ENCODE measurements at places on chromosomes 5 and 9. TPM values are rescaled to one million over a fixed set of nuclear protein-coding genes. Genes with fewer than 3 reads are reported as not detected.

SLC35A4 gene
- 99.4 TPM for total RNA-seq

BNIP1 gene
- 14.2 TPM for total RNA-seq

PALM2AKAP2 gene
- total RNA-seq, result 5.6 TPM

PCDHGB7 gene
- total RNA-seq, result 7.0 TPM

NME5 gene
- 8.4 TPM for total RNA-seq

F2RL1 gene
- 0.20 TPM for total RNA-seq

GMCL2 gene
- total RNA-seq, result not detected

Measured in neural crest cell (in vitro differentiated cells).